ENCODE measurements at places on chromosomes 5 and 9.

DNA sequence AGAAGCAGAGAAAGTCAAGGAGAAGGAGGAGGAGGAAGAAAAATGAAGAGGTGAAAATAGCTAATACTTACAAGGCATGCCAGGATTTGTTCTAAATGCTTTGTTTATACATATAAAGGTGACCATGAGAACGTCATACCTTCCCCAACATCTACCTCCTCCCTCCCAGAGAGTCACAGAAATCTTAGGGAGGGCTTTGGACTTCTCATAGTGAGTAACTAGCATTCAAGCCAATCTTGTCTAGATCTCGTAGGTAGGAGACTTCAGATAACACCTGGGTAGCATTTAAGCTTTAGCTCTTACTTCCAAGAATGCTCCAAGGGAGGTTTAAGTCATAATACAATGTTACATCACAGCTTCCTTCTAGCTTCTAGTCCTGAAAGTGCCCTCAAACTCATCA lies 36.5 kb upstream of the GPBP1 start:
- no peak for DNase-seq

DNA sequence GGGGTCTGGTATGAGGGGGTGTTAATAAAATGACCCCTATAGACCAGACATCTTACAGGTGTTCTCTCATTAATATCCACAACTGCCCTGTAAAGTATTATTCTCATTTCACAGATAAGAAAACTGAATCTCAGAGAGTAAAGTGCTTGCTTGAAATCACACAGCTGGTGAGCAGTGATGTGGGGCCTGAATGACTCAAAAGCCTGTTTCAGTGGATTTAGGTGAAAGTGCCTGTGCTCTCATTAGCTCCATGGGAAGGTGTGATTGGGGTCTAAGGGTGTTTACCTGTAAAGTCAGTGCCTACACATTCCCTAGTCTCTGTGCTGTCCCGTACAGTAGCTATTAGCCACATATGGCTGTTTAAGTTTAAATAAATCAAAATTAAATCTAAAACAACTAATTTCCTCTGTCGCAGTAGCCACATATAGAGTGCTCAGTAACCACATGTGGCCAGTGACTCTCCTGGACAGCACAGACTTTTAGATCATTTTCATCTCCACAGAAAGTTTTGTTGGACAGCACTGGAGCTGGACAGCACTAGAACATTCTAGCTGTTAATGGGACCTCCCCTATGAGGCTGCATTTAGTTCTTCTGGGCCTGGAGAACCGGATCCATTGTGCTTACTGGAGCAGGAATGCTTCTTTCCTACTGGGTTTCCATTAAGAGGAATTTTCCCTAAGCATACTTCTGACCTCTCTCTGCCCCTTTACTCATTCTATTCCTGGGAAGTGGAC lies 52.5 kb upstream of the SEMA6A start:
- no peak for DNase-seq

GRCh38 chr5:151243564-151243963 lies 9.4 kb upstream of the GM2A start:
- no peak for DNase-seq

DNA sequence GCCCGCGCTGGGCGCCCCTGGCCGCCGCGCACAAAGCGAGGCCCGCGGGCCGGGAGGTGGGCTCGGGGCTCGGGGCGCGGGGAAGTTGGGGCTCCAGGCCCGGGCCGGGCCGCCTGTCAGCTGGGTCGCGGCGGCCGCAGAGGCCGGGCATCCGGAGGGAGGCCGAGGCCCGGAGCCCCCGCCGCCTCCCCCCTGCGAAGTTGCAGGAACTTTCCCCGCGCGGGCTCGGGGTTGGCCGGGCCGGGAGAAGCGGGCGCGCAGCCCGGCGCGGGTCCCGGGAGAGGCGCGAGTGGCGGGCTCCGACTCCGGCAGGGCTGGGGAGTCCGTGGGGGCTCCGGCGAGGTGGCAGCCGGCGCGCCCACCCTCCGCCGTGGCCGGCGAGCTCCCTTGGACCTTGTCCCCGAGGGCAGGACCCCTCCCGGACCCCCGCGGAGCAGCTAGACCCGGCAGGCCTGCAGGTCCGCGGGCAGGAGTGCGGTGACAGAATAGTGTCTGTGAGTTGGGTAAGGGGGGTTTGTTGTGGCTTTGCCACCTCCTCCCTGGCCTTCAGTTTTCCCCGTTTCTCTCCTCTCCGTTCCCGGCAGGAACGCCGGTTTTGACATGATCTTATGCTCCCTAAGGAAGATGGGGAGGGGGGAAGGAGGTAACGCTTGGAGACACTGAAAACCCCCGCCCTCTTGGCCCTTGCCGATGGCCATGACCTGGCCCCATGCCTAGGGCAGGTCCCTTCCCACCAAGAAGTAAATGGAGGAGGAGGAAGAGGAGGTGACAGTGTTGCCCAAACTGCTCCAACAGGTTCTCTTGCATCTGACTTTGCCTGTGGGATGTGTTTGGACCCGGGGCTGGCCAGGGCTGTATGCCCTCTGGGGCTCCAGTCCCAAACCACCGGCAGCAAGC lies 942 bp downstream of the PHF2 start:
- no peak for DNase-seq

GRCh38 chr5:62315376-62316175 lies 9.6 kb downstream of the KIF2A start:
- no peak for DNase-seq

DNA sequence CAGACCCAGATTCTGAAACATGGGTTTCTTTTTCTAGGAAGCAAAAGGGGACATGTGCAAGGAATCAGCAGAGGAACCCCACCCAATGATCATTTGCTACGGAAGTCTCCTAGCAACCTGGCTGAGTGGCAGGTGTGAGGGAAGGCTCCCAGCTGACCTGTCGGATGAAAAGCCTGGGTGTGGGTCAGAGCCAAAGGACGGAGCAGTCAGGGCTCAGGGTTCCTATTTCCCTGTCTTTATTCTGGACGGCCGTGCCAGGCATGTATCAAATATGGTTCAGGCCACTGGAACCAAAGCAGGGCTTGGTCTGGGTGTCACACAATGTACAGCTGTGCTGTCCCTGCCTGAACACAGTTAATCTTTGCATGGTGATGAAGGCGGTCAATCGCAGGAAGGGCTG lies 20.1 kb downstream of the STK10 start:
- DNase-seq: no peak

- DNase-seq: no peak
These were observed 147.5 kb upstream of the FBXL17 start for GRCh38 chr5:108529381-108529780.

GRCh38 chr5:14472986-14473567 lies 108.5 kb upstream of the OTULINL start:
- no peak for DNase-seq

DNA sequence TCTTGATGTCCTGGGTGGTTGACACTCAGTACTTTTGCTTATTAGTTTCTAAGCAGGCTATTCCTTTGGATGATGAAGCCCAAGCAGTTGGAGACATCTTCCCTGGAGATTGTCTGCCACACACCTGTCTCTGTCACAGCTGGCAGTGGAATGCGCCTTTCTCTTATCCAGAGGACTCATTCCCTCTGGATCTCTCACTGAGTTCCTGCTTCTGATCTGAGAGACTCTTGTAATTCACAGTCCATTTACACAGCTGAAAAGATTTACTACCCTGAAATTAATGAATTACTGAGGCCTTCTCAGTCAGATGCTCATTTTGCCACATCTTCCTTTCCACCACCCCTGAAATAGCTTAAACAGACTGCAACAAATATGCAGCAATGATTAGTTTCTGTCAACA lies 15.9 kb downstream of the TAL2 start:
- DNase-seq: no peak

GRCh38 chr5:95178046-95178651 lies 106.7 kb downstream of the MCTP1 start:
- DNase-seq: no peak

DNA sequence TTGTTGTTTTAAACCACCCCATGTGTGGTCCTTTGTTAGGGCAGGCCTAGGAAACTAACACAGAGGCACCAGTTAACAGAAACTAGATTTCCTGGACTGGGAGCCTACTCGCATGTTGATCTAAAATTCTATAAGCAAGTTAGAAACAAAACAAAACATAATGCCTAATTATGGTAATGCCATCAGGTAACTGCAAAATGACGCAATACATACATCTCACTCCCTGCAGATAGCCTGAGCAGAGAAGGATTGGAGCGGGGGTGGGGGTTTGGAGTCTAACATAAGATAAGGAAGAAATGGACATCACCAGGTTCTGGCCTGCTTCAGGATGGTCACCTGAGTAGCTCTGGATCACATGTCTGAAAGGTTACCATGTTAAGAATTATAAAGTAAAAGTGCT lies 113.4 kb upstream of the CTSL start:
- no peak for DNase-seq

DNA sequence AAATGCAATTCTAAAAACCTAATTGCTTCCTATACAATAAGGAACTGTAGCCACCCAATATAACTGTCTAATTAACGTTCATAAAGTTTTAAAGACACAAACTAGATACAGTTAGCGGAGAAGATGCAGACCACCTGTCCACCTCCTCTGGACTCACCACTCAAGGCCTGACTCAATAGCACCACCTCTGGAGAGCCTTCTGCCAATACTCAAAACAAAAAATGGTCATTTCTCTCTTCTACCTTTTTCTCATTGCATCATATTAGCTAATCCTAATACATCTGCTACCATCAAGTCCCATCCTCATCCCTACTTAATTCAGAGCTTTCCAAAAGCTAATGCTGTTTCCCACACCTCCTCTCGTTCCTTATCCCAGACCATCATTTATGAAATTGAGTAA lies 159.9 kb downstream of the MLLT3 start:
- DNase-seq: no peak

DNA sequence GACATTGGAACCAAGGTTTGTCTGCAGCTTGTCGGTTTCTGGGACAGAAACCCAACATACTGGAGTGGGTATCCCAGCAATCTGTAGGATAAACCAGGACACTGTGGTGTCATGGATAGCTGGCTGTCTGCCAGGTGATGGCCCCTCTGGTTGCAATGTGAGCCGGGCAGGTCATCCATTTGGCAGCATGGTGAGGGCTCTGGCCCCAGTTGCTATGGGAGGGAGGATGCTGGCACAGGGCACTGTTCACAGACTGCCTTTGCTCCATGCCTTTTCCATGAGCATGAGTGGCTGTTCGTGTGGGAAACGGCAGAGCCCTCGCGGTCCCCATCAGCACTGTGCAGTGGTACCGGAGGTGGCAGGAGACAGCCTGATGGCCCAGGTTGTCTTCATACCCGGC lies 6.4 kb downstream of the S1PR3 start:
- DNase-seq: no peak

DNA sequence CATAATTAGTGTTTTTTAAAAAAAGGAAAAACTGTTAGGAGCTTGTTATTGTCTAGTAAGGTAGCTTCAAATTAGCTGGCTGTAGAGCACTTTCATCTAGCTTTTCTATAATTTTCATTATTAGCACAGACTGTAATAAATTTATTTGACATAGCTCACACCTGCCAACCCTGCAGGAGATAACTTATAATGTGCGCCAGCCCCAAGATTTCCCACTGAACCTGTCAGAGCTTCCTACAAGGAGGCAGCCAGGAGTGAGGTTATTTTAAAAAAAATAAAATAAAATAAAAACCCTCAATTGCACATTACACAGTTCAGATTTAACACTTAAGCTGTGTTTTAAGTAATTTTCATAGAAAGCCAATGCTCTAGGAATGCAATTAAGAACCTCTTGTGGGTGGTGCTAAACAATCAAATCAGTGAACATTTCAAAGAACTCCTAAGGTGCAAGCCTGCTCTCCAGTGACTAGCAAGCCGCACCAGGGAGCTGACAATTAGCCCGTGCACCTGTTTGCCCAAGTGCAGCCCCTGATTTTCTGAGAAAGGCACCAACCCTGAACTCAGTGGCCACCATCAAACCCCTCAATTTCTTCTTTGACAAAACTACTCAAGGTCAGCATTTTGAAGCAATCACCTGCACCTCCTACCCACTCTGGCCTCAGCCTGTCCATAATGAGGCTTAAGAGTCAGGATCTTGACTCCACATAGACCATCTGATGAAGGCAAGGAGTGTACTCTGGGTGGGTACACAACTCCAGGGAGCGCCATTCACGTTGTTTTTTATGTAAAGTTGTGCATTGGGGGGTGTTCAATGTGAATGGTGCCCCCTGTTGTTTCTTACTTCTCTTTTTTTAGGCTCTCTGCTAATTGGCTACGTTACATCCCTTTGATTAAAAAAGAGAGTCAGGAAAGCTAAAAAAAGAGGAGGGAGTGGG lies 385.3 kb upstream of the WWC1 start:
- DNase-seq: no peak

- no peak for DNase-seq
These were observed 170.9 kb downstream of the TMEM38B start for GRCh38 chr9:105865285-105865684.

GRCh38 chr9:96674906-96675538 lies 19.9 kb upstream of the PRXL2C start:
- DNase-seq: no peak

- no peak for DNase-seq
These were observed 78.3 kb upstream of the IRX1 start for GRCh38 chr5:3517348-3517747.

DNA sequence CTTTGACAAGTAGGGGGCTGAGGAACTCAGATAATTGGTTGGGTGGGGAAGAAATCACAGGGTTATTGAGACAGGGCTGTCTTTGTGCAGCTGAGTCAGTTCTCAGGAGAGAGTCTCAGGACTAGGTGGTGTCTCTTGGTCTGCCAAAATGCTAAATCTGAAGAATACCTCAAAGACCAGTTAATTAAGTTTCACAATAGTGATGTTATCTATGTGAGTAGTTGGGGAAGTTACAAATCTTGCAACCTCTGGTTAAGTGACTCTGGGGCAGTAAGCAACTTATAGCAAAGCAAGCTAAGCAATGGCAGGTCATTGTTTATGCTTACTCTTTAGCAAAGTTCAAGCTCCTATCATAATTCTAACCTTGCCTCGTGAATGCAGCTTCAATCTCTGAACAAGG lies 53.6 kb downstream of the GIN1 start:
- no peak for DNase-seq

DNA sequence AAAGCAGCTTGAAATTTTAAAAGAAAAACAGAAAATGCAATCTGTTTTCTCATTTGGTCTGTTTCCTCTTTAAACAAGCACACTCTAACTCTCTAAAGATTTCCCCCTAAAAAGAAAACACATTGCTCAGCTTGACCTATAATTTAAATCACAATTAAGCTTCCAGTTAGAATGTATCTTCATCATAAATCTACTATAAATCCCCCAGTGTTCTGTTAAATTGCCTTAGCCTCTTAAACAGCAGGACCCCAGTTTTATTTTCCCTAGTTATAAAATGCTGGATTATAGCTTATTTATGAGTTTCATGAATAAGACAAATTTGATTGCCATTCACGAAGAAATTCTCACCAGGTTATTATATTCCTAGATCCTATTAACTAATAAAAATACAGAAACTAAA lies 8.6 kb upstream of the SMC2 start:
- no peak for DNase-seq
